ENCODE measurements at places on chromosomes 7 and 10.

- DNase-seq, result no peak
These were observed 7.9 kb downstream of the HSPB1 start for GRCh38 chr7:76310102-76310957.

DNA sequence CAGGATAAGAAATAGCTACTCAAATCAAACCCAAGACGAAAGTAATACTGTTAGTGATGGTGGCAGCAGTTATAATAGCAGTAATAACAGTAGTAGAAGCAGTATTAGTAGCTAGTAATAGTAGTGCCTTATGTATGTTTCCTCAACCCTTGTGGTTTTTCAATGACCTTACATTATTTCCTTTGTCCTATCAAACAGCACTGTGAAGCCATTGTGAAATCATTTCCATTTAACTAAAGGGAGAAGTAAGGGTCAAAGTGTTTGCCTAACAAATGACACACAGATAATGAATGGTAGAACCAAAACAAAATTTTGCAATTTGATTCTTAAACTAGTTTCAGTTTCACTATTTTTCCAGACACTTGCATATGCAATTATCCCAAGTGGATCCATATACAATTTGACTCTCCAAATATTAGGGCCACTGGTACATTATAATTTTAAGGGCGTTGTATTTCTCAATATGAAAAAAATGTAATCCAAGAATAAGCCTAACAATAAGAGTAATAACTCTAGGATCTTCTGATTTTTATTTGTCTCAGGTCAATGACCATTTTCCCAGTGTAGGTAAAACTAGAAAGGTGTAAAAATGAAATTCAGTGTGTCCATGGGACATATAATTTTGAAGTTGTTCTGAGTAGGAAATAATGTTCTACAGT is 33.7 kb upstream of the TMEM26 start:
- DNase-seq, result no peak

DNA sequence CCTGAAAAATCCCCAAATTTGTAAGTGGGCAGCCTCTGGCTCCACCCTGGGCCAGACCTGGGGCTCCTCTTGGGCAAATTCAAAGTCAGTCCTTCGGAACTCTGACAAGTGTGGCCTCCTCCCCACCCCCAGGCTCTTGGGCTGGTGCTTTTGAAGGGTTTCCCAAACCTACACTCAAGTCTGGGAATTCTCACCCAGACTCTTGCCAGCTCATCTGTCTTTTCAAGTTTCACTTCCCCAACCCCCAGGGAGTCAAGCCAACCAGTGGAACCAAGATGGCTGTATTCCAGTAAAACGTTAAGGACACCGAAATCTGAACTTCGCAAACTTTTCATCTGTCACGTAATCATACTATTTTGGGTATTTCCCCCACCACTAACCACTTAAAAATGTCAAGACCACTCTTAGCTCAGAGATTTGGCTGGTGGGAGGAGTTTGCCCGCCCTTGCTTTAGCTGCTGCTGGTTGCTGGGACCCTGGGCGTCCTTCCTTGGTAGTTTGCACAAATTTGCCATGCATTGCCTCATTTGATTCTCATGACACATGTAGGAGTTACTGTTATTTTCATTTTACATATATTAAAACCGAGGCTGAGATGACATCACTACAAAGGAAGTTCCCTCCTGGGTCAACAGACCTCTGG is 1.7 kb upstream of the MYO1G start:
- peak; percentile 47 for DNase-seq

DNA sequence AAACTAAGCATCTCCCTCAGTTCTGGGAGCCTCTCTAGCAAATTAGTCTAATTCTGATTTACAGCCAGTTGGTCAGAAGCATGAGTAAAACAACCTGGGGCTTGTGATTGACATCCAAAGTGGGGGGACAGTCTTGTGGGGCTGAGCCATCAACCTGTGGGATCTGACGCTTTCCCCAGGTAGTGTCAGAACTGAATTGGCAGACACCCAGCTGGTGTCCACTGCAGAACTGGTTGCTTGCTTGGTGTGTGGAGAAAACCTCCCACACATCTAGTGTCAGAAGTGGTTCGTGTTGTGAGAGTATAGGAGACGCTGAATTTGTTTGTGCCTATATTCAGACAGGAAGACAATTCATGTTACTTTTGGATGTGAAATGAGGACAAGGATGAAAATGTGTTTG is 92.2 kb upstream of the PDCD4 start:
- no peak for DNase-seq

DNA sequence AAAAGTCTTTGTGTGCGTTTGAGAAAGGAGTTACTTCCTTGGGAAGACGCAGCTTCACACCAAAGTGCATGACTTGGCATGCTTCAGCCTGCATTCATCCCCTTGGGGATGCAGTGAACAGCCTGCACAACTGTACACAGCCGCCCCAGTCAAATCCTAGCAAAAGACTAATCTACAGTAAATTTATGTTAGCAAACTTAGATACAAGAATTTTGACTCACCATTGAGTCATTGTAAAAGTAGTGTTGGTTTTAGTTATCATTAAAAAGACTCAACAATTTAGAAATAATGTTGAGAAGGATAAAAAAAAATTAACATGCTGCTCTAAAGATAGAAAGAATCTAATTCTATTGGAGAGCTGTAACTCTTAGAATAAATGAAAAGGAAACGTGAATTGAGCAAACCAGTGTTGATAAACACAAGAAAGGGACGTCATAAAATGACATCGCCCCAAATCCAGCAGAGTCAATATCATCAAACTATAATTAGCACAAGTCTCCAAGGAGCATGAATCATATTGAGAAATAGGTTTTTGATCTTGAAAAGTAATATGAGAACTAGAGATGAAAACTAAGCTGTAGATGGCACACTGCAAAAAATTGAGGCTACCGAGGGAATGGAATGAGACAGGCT is 11.9 kb upstream of the OPTN start:
- no peak for DNase-seq

DNA sequence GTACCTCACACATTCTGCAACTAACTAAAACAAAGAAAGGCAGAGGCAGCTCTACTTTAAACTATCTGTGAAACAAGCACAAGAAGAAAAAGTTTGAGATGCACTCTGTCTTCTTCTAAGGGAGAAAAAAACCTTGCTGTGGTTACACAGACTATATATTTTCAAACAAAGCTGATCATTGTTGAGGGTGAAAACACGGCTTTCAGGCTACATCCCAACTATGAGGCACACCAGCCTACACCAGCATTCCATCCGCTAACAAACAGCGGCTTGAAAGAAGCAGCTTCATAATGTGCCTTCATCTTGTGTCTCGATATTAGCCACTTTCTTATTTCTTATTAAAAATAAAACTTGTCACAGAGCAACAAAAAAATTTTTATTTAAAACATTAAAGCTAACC is 79.1 kb downstream of the USP6NL start:
- DNase-seq, result no peak

DNA sequence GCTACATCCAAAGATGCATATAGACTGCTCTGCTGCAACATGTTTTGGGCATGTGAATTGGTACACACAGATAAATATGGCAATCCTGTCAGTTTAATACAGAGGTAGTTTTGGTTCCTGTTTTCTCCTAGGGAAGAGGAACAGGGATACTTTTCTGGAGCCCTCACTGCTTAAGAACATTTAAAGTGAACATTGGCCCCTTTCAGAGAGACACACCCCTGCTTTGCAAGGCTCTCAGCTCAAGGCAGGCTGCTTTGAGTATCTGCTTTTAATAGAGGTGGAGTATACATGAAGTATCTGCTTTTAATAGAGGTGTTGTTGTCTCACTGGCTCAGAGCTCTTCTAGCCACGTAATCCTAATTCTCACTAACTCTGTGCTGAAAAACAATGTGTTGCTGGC is 38.9 kb downstream of the CYP51A1 start:
- DNase-seq, result no peak

GRCh38 chr10:26334232-26334931 is 103.8 kb upstream of the APBB1IP start:
- no peak for DNase-seq

DNA sequence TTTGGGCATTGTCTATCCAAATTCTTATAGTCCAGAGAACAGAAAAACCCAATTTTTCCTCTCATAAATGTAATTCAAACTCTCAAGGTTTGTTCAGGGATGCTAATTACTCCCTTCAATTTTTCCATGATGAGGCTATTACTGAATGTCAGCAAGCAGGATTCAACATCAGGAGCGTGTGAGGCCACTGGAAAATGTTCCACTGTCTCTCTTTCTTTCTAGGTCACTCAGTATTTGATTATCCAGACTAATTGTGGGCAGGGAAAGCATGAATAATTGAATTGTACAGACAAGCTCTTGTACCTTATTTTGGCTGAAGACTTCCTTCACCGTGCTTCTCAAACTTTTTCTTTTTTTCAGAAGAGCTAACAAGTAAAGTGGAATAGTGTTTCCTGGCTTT is 30.7 kb downstream of the THNSL1 start:
- no peak for DNase-seq

GRCh38 chr7:119010635-119011034 is 786.1 kb downstream of the ANKRD7 start:
- no peak for DNase-seq

DNA sequence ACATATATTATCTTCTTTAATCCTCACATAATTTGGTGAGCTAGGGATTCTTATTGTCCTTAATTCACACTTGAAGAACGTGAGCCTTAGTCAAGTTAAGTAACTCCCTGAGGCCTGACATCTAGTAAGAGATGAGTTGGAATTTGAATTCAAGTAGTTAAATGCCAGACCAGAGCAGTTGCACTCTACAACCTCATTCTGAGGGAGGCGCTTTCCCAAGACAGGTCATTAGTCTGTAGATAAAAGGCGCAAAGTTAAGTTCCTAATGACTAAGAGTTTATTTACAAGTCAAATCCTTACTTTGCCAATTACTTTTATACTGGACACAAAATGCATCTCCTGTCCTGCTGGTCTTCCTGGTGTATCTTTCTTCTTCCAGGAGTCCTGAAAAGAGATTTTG is 3.6 kb upstream of the EXOC6 start:
- no peak for DNase-seq

DNA sequence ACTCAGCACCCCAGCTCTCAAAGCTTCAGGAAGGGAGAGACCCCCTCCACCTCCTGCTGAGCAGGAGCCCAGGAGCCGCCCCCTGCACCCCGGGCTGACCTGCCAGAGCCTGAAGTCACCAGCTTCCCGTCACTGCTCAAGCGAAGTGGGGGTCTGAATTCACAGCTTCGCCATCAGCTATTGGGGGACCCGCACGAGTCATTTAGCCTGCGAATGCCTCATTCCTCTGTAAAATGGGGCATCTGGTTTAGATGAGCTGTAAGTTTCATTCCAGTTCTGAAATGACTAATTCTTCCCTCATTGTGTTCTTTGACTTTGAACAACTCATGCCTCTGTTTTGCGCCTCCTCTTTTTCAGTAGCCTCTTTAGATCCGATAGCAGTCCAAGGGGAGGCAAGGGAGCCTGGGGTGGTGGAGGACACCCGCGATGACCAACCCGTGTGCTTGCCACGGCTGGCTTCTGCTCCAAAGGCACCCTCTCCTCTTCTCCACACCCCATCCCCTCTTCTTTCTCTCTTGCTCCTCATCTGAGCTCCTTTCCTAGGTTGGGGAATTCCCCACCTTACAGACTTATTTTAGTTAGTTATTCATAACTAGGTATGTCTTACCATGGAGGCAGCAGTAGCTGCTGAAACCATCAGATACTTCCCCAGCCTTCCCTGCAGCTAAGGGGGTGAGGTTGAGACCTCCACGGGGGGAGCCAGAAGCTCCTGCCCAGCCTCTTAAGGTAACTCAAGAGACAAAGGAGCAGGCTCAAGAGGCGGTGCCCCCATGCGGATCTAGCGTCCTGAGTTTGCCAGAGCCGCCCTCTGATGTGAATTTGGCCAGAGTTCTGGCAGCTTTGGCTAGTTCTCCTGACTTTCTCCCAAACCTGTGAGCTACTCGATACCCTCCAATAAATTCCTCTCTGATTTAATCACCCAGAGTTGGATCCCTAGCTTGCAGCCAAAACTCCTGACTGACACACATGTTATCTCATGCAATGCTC is 47.7 kb downstream of the RBM17 start:
- DNase-seq, result peak; percentile 24

DNA sequence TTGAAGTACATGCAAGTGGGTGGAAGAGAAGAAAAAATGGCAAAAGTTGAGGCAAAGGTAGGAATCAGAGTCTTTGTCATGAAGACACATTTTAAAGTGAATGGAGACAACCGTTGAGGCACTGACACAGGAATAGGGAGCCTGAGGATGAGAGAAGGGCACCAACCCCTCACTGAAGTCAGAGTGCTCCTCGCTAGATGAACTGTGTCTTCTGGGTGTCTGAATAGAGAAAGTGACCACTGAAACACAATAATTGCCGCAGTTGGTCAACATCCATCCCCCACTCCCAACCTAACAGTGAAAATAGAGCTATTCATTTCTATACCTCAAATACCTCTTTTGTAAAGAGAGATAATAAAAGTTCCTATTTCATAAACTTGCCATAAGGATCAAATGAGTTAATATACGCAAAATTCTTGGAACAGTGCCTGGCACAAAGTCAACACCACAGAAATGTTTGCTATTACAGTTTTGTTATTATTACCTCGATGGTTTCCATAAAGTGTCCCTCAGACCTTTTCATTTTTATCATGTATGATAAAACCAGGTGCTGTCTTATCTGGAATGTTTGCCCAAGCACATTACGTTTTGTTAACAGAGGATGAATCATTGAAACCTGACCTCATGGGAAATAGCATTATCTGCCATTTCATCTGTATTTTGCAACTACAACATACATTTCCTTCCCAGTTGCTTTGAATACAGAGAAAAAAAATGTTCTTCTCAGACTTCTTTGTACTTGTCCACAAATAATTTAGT is 61.8 kb upstream of the SP4 start:
- no peak for DNase-seq

- no peak for DNase-seq
These were observed 148.8 kb downstream of the TAX1BP1 start for GRCh38 chr7:27888736-27889135.

DNA sequence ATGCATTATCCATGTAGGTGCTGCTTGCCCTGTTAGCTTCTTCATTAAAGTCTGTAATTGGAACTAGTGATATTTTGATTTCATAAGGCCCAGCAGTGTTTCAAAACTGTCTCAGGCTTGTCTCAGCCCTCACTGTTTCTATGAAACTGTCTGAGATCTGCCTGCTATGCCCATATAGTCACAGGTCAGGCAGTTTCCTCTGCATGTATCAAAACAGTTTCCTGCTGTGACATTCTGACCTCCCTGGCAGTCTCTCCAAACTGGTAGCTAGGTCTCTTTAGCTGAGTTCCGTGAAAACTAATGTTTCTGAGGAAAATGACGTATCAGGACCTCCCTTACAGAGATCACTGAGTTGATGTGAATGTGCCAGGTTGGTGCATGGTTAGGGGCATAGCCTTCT is 18.9 kb upstream of the SEMA3D start:
- DNase-seq, result no peak

- no peak for DNase-seq
These were observed 105.9 kb downstream of the ANKRD7 start for GRCh38 chr7:118330388-118330787.
